ENCODE measurements at places on chromosomes 1 and 21.

GRCh38 chr1:118291661-118292060 is 106.6 kb upstream of the SPAG17 start:
- no peak for DNase-seq

DNA sequence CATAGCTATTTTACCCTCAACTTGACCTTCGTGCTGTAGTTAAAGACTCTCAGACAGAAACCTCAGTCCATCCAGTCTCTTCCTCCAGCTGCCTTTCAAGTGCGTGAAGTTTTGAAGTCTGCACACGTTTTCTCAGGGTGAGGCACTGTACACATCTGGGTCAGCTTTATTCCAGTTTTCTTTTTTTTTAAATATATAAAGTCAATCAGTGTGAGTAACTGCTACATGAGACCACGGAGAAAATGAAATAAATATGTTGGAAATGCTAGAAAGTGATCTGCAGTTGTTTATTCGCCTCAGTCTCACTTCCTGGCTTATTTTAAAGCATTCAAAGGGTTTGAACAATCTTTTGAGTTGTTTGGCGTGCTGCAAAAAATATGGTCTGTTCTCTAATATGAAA is 135.7 kb downstream of the ROR1 start:
- no peak for DNase-seq

- DNase-seq: no peak
Measured at GRCh38 chr1:41875487-41875886, 43.2 kb downstream of the HIVEP3 start.

DNA sequence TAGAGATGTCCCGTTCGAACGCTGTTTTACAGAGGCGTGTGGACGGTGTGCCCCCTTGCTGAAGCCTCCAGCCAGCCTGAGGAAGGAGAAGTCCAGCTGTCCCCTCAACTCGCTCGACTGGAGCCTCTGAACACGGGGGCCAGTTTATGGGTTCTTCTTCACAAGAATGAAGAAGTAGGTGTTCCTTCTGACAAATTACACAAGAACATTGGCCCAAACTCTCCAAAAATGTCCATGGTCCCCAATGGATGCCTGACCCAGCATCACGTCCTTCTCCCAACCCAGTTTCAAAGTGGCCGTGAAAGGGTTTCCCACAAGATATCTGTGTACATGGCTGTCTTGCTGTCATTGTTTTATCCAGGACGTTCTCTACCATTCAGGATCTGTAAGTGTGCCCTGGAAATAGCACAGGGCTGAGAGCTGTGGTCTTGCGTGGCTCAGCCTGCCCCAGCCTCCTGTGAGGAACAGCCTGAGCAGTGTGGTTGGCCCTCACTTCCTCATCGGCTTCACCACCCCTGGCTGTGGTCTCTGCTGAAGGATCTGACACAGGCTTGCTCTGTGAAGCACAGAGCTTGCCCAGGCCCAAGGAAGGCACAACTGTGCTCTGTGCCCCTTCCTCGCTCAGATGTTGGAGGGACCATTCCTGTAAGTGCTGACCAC is 1.0 kb upstream of the S100B start:
- peak; percentile 76 for DNase-seq

DNA sequence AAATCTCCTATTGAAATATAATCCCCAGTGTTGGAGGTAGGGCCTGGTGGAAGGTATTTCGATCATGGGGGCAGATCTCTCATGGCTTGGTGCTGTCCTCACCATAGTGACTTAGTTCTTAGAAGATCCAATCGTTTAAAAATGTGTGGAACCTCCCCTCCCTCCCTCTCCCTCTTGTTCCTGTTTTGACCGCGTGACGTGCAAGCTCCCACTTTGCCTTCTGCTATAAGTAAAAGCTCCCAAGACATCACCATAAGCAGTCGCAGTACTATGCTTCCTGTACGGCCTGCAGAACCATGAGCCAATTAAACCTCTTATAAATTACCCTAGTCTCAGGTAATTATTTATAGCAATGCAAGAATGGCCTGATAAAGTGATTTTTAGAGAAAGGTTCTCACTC is 10.9 kb upstream of the RGS2 start:
- DNase-seq: peak; percentile 40

DNA sequence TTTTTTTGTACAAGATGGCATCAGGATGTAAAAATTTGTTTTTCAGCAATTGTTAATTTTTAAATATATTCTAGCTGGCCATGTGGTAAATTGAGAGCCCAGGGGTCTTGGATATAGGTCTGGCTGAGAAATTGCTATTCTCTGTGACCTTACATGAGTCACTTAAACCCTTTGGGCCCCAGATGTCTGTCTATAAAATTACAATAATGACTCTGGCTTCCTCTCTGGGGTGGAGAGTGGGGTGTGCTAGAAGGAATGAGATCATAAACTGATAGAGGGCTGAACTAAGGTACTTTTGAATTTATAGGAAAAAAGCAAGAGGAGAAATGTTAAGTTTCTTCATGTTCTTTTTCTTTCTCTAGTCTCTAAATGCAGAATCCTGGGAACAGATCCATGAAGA is 12.4 kb upstream of the TCHH start:
- DNase-seq: no peak

DNA sequence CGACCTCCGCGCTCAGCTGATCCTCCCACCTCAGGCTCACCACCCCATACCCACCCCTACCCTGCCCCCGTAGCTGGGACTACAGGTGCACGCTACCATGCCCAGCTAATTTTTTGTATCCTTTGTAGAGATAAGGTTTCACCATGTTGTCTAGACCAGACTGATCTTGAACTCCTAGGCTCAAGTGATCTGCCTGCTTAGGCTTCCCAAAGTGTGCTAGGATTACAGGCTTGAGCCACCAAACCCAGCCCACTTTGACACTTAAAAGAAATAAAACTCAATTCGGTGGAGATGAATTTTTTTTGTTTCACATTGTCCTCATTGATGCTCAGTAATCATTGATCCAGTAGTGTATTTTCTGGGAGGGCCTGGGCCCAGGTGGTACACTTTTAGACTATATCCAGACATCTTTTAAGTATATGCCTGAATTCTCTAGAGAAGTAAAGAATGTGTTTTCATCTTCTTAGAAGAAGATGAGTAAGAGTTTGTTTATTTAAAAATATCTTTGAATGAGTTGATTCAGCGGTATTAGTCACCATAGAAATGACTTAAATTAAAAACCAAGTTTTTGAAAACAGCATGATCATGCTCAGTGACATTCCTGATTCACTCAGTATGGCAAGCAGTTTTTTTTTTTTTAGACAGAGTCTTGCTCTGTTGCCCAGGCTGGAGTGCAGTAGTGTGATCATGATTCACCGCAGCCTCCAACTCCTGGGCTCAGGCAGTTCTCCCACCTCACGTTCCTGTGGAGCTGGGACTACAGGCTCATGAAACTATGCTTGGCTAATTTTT is 57.8 kb downstream of the EPB41 start:
- DNase-seq: peak; percentile 67

DNA sequence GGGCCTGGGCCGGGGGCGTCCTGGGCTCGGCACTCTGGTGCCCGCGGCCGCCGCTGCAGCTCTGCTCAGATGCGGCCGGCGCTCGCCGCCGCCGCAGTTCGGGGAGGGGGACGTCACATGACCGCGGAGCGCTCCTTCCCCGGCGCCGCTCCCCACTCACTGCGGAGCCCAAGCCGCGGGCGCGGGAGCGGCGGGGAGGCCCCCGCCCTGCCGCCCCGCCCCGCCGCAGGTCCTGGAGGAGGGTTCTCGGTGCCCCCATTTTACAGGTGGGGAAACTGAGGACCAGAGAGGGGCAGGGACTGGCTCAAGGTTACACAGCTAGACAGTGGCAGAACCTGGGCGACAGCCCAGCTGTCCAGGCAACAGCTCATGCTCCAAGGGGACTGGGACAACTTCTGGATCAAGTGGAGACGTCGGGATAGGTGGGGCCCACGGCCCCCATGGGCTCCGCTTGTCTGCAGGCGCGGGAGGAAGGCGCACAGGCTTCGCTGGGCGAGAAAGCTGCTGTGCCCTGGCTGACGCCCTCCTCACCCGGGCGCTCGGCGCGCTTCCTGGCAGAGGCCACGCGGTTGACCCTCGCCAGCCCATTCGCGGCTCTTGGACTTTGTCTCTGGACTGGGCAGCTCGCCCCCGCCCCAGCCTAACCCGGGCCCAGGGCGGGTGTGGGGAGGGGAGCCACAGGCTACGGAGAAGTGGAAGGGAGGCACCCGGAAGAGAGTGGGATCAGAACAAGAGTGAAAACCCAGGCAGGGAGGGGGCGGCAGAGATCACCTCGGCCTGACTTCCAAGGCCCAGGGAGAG is at the start of gene RAP1GAP:
Gene RAP1GAP (minus strand): TSS at position 100 of the 801 bp plus-strand sequence. CDS start 49,325 bp downstream, outside the sequence.
- DNase-seq: peak; percentile 16

- DNase-seq: peak; percentile 76
Measured at GRCh38 chr21:36028127-36029069, 31.9 kb downstream of the SETD4 start.

- peak; percentile 64 for DNase-seq
Measured at GRCh38 chr1:224684979-224685425, 68.9 kb downstream of the CNIH3 start.

DNA sequence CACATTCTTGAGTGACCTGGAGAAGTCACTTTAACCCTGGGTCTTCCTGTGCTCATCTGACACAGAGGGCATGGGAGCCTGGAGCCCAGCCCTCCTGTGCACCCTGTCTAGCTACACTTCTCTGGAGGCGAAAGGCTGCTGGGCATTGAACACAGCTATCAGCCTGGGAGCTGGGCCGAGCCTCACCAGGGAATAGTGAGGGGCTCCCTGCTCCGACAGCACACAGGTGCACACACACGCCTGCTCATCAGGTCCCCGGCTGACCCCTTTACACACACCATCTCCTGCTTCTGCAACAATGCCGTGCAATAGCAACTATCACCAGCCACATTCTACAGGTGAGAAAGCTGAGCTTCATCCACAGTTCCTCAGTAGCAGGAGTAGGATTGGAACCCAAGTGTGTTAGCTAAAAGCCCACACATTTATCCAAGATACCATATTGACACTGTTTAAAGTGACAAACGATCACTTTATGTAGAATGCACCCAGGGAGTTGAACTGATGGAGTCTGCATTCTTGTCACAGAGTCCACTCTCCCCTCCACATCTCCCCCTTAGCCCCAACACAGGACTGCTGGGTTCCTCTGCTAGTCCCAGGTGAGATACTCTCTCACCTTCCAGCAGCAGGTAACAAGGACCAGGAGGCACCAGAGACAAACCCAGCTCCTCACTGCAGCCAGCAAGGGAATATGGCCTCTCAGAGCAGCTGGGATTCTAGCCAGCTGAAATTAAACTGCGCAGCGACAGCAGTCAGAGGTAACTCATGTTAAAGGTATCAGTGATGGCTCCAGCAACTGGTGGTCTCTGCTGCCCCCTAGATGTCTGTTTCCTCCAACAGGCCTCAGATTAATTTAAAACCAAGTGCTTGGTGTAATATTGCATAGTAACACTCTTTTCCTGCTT is 18.3 kb upstream of the CAPN8 start:
- peak; percentile 61 for DNase-seq

GRCh38 chr21:14303731-14304488 is 79.0 kb downstream of the HSPA13 start:
- DNase-seq: no peak

DNA sequence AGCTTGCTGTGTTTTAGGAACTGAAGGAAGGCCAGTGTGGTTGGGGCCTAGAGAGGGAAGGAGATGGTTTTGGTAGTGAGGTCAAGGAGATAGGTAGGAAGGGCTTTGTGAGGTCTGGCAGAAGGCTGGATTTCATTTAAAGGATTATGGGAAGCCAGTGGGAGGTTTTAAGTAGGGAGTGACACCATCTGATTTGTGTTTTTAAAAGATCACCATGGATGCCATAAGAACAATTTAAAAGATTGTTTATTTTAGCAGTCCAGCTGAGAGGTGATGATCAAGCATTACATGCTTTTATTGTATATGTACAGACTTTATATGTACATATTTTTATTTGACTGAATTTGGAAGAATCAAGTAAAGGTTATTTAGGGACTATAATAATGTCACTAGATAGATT is 26.4 kb downstream of the RGL1 start:
- DNase-seq: no peak

GRCh38 chr1:15966081-15966955 is 9.6 kb downstream of the ZBTB17 start:
- peak; percentile 98 for DNase-seq

- no peak for DNase-seq
Measured at GRCh38 chr1:150557813-150558212, 8.6 kb downstream of the ADAMTSL4 start.

DNA sequence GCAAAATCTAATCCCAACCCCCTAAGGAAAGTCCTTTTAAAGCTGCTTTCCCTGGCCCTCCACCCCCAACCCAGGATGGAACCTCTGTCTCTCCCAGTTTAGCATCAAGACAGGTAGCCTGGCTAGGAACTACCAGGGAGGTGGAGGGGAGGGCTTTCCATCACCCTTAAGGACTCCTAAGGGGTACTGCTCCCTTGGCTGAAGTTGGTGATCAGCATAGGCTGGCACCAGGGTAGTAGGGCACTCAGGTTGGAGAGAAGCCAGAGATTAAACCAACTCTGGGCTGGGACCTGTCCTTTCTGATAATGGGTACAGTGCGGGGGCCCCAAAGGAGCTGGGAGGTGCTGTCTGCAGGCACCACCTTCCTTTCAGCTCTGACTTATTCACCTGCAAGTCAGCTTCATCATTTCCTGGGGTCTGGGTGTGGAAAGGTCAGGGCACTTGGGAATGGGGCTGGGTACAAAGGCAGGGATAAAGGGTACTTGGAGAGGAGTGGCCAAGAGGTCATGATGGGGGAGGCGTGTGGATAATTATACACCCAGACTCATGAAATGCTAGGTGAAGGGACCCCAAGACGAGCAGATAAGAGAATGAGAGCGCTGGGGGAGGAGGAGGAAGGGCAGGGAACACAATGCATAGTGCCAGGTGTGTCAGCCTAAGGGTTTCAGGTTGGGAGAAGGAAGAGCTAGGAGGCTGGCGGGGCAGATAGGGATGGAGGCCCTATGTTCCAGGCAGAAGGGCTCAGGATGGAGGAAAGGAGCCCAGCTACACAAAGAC is 1.2 kb downstream of the ARHGEF2 start:
- no peak for DNase-seq

DNA sequence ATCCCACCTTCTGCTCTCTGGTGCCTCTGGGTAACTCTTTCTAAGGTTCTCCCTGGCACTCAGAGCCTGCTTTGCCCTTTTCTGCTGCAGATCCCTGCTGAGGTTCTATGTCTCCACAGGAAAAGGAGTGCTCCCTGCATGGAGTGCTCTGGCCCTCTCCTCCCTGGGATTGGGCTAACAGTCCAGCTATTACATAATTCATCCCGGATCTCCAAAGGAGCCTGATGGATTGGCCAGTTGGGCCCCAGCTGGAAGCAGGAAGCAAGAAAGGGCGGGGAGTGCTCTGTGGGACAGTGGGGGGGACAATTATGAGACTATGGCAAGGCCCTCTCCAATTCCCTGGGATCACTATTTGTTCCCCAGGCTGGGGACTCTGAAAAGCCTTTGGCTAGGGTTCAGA is 51.9 kb upstream of the GOLT1A start:
- no peak for DNase-seq

DNA sequence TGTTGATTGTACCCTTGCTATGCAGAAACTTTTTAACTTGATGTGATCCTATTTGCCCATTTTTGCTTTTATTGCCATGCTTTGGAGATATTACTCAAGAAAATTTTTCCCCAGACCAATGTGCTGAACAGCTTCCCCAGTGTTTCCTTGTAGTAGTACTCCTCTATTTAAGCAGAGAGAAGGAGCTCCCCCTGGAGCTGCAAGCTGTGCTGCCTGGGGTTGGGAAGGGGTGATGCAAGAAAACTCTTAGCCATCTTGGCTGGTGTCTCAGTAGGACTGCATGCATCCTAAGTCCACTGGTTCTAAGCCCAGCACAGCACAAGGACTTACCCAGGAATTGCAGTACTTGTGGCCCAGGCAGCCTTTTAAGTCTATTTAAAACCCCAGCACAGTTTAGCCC is 121.6 kb downstream of the NTMT2 start:
- DNase-seq: no peak

- no peak for DNase-seq
Measured at GRCh38 chr1:181148636-181149035, 60.1 kb downstream of the IER5 start.

- no peak for DNase-seq
Measured at GRCh38 chr1:43902058-43902831, 31.4 kb upstream of the ARTN start.

Data from suppressor macrophage treated with lipopolysaccharide for 4 hours (primary cell).